H9 (cell line): ENCODE measurements at places on chromosomes 1 and 21.

DNA sequence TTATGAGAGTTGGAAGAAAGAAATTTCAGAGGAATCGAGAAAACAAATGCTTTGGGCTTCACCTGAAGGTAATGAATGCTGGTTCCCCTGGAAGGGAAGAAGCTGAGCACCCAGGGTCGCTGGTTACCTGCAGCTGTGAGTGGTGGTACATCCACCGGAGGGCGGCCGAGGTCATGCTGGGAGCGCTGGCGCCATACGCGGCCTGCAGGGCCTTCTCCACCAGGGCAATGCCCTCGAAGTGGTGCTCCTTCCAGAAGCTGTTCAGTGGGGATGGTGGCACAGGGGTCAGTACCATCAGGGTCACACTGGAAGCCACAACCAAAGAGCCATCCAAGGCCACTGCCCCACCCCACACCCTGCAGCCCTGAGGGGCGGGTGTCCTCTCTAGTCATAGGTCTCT is 16.8 kb downstream of the MRTO4 start:
- DNase-seq = no peak

- no peak for DNase-seq
These were observed 78.5 kb upstream of the DPYD start for GRCh38 chr1:97999320-97999719.

DNA sequence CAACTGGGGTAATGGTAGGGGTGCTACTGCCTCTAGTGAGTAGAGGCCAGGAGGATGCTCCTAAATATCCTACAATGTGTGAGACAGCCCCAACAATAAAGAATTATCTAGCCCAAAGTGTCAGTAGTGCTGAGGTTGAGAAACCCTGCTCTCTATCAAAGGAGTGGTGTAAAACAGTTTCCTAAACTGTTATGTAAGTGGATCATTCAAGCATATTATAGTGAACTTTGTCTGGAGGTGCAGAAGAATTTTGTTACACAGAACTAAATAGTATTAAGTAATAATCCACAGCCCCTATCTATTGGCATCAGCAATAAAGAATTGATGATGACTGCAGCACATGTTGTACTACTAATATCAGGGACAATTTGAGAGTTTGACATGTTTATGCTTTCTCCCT is 20.3 kb upstream of the TARS2 start:
- no peak for DNase-seq

DNA sequence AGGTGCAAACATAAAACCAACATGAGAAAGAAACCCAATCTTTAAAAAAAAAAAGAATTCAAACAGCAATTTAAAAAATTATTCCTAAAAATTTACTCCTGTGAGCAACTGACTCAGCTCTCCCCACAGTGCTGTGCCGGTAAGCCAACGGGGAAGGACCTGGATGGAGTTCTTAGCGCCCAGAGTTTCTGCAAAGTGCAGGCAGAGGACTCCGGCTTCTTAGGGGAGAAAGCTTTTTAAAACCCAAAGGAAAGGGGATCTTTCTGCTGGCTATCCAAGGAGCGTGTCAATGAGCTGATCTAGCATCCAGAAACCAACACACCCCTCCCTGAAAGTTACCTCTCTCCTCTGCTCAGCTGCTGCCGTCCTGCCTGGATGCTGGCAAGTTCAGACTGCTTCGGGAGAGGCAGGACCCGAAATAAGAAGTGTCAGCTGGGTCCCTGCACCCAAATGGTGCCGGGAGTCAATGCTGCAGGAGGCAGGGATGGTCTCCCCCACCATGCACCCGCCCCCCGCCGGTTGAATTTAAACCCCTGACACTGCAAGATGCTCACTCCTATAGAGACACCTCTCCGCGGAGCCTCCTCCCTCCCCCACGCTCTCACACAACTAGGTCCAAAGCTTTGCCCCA is 32.2 kb upstream of the H6PD start:
- no peak for DNase-seq

GRCh38 chr1:226901421-226901820 is 31.0 kb downstream of the PSEN2 start:
- no peak for DNase-seq

- no peak for DNase-seq
These were observed 71.5 kb downstream of the RPS6KC1 start for GRCh38 chr1:213122514-213122929.
